ENCODE measurements at places on chromosomes 4 and X.

GRCh38 chrX:133185119-133185518, 33.0 kb downstream of the TFDP3 start:
- no peak for DNase-seq

DNA sequence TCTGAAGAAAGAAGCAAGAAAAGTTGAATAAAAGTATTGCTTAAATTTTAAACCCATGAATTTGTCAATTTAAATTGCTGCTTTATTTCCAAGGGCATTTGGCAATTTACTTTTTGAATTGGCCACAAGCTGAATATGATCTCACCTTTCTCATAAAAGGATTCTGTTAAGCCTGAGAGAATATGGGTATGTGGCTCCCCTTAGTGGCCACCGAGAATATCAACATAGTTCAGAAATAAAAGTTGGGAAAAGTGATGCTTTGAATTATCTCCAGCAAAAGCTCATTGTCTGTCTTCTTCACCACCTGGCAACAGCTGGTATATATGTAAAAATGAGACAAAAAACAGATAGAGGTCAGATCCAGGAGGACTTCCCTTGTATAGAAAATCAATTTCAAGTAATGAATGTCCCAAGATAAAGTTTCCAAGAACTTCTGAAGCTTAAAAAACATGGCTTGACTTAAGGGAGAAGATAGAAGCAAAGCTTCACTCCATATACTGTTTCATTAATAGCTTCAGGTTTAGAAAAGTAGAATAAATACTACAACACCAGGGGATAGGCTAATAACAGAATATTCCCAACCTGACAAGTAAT, 290.7 kb upstream of the FAM241A start:
- peak; percentile 52 for DNase-seq

DNA sequence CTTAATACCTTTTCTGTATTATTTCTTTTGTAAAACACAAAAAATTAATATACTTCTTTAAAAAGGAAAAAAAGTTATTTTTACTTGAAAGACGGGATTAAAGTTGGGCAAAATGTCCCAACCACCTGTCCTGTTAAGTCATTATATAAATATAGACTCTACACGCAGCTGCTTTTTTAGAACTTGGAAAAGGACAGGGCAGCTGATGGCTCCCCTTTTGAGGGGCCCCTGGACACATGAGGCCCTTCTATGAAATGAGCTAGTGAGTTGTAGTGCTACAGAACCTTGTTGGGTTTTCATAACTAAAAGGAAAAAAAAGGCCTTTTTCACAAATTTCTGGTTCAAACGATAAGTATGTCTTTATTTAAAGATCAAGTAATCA, 600 bp upstream of the BEX2 start:
- no peak for DNase-seq

GRCh38 chr4:82469791-82470345, 39.5 kb downstream of the ENOPH1 start:
- peak; percentile 62 for DNase-seq

- no peak for DNase-seq
Observed at GRCh38 chrX:36581030-36581429, 427.1 kb upstream of the FAM47C start.

DNA sequence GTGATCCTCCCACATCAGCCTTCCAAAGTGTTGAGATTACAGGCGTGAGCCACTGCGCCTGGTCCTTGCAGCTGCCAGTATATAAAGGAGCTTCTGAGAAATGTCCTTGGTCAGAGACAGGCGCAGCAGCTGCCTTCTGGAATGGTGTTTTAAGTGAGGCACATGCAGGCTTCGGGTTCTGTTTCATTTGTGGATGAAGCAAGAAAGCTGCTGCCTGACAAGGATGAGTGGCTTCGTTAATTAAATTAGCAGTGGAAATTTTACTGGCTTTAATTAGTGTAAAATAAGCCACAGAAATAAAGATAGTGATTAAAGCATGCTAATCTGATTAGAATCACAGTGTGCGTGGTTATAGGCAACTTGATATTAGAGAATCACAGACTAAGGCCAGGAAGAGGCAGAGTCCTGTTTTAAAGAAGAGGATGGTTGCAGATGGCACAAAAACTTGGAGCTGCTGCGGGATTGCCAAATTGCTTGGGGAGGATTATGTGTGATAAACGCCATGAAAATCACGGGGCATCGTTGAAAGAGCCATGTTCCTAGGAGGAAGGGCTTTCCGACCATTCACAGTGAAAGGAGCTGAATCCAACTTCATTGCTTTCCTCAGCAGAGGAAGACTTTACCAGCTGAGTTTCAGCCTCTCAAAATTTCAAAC, 348.4 kb upstream of the FAT1 start:
- no peak for DNase-seq

DNA sequence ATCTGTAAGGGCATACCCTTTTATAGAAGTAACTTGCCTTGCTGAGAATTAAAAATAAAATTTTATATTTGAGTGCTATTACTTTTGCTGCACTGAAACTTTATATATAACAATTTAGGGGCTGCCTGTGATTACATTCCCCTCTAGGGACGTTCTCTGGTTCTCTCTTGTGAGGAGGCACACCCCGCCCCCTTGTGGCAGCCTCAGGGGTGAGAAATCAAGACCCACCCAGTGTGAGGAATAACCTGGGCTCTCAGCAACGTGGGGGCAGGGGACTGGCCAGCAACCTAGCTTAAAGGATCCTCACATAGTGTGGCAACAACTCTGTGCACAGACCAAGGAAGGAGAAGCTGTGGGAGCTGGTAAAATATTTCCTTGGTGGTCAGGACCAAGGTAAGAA, 43.7 kb downstream of the MAGEA9 start:
- peak; percentile 4 for DNase-seq

- peak; percentile 54 for DNase-seq
Observed at GRCh38 chr4:40916218-40916555, 166.4 kb downstream of the NSUN7 start.

DNA sequence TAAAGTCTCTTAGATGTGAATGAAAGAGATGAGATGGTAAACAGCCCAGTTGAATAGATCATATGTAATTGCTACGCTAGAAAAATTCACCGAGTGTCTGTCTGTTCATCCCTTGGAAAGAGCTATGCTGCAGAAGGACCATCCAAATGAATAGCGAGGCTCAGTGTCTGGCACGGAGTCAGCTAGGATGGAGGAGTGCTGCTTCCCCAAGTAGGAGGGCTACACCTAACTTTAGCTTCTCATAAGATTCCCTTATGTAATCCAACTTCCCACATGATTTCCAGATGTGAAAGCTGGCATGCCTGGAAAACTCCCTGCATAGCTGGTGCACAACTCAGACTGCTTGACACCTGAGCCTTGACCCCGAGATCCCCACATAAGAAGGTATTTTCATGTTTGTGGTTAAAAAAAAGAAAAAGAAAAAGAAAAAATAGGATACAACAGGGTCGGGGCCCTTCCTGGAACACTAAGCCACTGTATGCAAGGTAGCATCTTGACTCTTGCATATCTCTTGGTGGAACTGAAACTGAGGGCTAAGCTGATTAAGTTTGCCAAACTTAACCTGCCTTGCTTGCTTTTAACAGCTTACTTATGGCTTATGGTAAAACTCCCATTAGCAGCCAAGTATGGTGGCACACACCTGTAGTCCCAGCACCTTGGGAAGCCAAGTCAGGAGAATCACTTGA, 82.3 kb downstream of the FREM3 start:
- DNase-seq: no peak

- peak; percentile 85 for DNase-seq
Observed at GRCh38 chr4:118034053-118034785, at the start of gene NDST3. Gene NDST3, plus strand, starts transcription at chr4:118034486. Its CDS starts 19,425 bp downstream, at chr4:118053911.

DNA sequence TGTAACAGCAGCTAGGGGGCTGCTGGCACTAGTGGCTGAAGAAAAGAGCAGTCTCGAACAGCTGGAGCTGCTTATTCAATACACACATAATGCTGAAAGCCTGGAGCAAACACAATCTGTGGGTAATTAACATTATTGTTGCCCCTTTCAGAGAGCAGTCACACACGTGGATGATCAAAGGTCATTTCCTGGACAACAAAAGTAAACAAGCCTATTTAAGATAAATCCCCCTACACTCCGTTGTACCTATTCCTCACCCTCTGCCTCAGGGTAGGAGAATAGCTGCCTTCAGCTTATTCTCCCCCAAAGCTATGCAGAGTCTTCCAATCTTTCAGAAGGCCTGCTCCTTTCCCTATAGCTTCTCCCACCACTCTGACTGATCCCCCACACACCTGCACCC, 803.9 kb downstream of the C4orf33 start:
- no peak for DNase-seq

GRCh38 chr4:27930976-27931375, 1070.3 kb downstream of the STIM2 start:
- DNase-seq: no peak

- DNase-seq: no peak
Observed at GRCh38 chr4:78377555-78377954, 174.0 kb upstream of the ANXA3 start.

DNA sequence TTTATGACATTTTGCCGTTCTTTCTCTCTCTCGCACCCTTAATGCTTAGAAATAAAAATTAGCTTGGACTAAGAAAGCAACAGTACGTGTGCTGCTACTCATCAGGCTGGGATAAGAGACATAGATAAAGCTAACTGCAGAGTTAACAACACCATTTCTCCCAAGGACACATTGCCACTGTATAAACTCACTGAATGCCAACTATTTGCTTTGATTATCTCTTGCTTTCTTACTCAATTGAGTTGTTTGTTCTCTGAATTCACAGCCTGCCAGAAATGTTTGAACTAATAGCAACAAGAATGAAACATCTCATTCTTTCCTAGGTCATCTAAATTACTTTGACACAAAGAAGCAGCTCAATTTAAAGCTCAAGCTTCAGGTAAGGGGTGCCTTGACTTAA, 34.6 kb downstream of the F8 start:
- DNase-seq: no peak

GRCh38 chrX:153622661-153623309, 23.8 kb upstream of the CCNQ start:
- no peak for DNase-seq

GRCh38 chr4:135166661-135167060, 965.1 kb upstream of the PABPC4L start:
- DNase-seq: no peak

DNA sequence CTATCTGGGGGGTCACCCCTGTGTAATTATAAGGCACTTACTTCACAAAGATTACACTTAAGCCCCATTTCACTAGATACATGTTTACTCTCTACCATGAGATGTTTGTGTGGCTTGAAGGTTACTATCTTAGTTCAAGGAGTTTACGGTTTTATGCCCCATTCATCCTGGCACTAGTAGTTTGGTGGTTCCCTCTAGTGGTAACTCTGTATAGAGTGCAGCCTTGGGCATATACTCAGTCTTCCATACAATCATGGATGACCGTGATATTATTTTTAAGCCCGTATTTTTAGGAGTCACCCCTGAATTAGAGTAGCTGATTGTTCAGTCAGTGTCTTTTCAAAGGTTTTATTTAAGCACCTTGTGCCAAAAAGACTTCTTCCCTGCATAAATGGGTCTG, 109.9 kb upstream of the FAM47C start:
- DNase-seq: peak; percentile 2

GRCh38 chr4:48031802-48032525, 15.4 kb downstream of the NIPAL1 start:
- DNase-seq: peak; percentile 66

DNA sequence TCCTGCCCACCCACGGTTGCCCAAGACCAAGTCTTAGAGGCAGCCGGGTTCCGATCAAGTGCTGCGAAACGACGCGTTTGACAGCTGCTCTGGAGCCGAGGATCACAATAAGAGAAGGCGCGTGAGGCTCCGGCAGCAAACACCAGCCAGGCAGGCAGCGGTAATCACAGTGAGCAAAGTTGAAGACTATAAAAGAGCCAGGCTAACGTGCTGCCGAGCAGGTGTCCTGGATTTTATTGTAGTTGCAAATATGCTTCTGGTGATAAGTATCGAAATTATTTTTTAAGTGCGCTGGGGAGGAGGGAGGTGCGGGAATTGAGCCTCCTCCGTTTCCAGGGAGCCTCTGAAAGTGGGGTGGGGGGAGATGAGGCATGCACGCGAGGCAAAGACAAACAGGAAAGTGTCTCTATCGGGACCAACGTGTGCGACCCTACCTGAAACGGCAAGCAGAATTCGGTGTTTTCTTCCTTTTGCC, 590 bp downstream of the GABRA2 start:
- peak; percentile 76 for DNase-seq

- DNase-seq: peak; percentile 37
Observed at GRCh38 chr4:142396279-142396678, 449.8 kb downstream of the INPP4B start.

DNA sequence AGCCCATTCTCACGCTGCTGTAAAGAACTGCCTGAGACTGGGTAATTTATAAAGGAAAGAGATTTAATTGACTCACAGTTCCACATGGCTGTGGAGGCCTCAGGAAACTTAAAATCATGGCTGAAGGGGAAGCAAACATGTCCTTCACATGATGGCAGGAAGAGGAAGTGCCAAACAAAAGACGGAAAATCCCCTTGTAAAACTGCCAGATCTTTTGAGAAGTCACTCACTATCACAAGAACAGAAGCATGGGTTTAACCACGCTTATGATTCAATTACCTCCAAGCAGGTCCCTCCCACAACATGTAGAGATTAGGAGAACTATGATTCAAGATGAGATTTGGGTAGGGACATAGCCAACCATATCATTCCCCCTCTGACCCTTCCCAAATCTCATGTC, 335.5 kb downstream of the IL15 start:
- DNase-seq: no peak

DNA sequence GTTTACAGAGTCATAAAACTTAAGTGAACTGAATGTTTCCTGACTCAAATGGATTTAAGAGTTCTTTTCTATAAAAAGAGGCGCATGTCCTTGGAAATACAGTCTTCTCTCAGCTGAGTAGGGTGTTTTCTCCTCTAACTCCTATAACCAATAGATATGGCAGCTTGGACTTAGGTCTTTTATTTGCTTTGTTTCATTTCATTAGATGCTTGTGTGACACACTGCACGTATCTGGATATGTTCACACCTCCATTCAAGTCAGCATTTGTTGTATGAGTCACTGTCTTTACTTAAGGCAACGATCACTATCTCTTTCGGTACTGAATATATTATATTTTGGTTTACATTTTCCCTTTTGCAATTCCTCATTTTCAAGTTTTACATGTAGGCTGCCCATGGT, 136.6 kb downstream of the ARSF start:
- peak; percentile 51 for DNase-seq

GRCh38 chr4:128770807-128771206, 38.7 kb upstream of the JADE1 start:
- DNase-seq: no peak

GRCh38 chrX:29285664-29286063, 698.4 kb downstream of the IL1RAPL1 start:
- DNase-seq: no peak
